ENCODE measurements at places on chromosomes 7 and 10.

- peak; percentile 43 for DNase-seq
Observed at GRCh38 chr10:3192856-3193635, 20.5 kb upstream of the PITRM1 start.

- no peak for DNase-seq
Observed at GRCh38 chr7:134451656-134452055, 7.2 kb downstream of the AKR1B1 start.

GRCh38 chr10:108545921-108546320 lies 1377.4 kb downstream of the XPNPEP1 start:
- DNase-seq: no peak

GRCh38 chr7:20744954-20745446 lies 41.7 kb downstream of the SP8 start:
- DNase-seq: peak; percentile 28

DNA sequence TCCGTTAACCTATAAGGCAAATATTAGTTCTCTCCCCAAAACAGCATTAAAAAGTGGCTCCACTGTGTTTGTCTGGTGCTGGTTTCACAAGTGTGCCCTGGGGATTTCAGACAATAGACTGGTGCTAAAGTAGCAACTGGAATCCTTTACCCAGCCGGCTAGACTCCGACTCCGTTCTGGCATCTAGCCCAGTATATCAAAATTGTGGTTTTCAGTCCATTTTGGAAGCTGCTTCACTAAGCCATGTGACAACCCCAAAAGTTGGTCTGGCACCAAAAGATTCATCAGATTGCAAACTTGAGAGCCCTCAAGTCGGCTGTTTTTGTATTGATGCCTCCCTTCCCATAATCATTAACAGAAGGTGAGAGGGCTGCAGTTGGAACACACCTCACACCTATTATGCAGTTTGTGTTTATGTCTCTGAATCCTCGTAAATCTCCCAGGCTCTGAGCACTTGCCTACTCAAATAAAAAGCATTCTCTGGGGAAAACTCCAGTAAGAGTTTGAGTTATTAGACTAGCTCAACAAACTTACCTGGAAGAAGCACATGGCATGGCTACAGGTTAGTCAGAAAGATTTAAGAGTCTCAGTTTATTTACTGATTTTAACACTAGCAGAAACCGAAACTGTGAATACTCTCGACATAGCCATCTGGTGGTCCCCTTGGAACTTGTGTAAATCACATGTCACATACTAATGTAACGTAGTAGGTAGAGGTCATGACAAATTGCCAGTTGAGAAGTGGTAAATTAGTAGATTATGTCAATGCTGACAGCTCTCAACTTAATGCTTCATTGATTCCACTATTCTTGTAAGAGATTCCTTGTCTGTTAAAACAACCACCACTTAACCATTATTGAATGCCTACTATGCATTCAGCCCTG lies 14.8 kb upstream of the WNT16 start:
- DNase-seq: peak; percentile 95

DNA sequence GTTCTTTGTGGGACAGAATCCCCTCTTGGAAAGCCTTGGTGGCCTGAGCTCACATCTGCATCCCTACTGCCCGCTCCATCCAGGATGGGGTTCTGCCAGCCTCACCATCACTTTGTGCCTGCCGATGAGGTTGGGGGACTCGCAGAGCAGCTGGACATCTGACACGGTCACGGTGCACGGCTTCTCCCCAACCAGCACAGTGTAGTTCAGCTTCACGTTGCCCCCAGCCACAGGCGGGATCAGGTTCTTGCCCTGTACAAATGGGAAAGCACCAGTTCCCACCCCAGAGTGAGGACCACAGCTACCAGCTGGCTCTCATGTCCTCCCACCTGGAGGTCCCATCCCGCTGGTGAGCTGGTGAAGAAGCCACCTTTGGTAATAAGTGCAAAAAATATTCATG lies 395.8 kb downstream of the PLXNA4 start:
- DNase-seq: no peak

DNA sequence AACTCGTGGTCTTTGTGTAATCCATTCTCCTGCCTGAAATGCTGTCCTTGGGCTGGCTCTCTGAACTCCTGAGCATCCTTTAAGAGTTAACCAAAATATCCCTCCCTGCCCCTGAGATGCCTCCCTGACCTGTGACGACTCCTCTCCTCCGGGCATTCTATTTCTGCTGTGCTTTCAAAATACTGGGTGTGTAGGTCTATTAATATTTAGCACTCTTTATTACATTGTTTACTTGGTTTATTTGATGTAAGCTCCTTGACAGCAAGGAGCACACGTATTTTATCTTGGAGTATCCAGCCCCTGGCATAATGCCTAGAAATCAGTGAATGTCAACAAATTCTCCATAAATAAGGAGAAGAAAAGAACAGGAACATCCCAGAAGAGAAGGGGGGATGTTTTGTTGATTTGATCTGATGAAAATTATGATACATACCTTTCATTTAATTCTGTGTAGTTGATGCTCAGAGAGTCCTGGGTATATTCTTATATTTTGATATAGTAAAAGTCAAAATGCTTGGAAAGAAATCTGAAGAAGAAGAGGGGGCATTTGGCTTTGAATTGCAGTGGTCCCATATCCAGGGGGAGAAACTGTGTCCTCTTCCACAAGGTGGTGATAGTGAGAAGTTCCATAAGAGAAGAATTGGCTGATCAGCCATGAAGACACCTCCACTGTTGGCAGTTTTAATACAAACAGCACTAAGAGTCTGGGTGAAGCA lies 107.7 kb upstream of the MPP7 start:
- no peak for DNase-seq

DNA sequence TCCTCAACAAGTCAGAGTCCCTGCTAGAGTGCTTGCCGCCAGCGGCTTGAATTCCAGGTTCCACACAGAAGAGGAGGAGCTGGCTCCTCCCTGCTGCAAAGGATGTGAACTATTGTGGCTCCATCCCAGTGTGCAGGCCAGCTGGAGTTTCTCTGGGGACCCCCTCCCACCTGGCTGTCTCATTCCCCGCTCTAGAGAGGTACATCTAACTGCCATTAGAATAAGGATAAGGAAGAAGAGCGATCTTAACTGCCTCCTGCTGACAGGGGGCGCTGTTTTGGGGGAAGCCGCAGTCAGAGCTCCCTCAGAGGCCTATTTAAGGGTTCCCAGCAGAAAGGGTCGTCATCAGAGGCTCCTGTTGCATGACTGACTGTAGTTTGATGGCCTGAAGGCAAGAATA lies 40.8 kb upstream of the HECW1 start:
- DNase-seq: no peak

GRCh38 chr7:129240119-129240820 lies 15.4 kb downstream of the AHCYL2 start:
- no peak for DNase-seq

DNA sequence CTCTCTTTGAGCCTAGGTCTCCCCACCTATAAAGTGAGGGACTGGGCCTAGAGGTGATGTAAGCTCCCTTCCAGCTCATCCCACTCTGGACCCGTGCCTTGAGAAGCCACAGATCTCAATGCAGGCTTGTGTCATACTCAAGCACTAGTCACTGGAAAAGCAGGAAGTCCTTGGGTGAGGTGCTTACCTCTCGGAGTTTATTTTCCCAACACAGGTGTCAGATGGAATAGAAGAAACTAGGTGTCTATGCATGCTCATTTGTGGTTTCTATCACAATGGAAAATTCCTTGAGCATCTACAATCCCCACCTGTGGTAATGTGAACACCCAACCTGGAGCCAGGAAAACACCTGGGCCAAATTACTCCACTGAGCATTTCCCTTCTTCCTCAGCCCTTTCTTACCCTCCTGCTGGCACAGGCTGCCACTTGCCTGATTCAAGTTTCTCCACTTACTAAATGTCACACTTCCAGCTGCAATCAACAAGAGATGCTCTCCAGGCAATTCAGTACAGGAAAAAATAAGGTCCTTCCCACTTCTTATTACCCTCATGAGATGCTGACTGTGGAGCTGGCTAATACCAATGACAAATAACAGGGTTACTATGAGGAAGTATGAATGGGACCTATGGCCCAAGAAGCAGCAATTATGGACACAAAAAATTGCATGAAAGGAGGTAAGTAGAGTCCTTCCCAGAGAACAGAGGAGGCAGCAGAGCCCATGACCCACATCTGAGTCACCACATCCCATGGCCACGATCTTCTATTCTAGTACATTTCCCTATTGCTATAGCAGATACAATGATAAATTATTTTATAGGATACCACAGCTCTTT lies 13.1 kb downstream of the LSM5 start:
- peak; percentile 46 for DNase-seq

DNA sequence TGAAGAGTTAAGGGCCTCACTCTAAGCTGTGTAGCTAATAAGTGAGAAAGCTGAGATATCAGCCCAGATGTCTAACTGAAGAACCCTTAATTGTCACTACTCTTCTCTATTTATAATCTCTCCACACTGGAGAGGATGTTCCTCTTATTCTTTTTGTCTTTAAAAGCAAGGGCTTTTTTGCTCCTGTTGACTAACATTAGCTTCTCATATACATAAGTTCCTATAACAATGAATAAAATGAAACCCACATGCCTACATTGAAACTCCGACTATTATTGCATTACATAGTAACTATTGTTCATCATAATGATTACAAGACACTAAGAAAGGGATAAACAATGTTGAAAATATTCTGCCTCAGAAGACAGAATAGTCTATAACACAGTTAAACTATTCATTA lies 67.1 kb downstream of the GNAT3 start:
- DNase-seq: no peak

- DNase-seq: no peak
Observed at GRCh38 chr7:42083284-42083683, 153.7 kb downstream of the GLI3 start.

DNA sequence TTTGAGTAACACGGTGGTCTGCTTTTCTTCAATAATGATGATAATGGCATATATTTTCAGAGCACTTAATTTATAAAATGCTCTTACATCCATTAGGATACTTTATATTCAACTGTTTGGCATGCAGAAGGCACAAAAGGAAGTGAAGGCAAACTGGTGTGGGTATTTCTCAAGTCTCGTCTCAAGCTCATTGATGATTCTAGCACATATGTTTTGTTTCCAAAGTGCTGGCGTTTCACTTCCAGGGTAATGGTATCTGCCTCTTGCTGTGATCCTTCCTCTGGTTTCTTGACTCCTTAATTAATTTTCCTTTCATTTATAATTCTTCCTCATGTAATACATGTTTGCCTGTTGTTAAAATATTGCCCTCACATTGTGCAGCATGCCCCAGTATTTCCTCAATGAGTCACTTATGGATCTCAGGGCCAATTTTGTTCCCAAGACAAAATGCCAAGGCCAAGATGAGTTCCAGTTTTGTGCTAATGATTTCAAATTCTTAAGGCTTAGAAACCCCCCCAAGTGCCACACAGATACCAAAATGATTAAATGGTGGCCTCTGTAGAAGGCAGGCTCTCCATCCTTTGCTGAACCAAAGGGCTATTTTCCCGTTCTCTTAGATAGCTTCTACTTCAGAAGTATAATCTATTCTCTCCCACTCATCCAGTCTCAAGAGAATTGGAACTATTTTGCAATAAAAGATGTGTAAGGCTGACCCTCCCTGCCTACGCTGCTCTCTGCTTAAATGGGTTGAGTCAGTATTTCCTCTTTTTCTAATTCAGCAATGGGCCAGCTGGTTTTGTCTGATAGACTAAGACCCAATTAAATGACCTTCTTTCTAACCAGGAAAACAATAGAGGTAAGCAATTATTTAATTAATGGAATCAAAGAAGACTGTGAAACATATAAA lies 171.2 kb downstream of the ZNF365 start:
- DNase-seq: no peak

DNA sequence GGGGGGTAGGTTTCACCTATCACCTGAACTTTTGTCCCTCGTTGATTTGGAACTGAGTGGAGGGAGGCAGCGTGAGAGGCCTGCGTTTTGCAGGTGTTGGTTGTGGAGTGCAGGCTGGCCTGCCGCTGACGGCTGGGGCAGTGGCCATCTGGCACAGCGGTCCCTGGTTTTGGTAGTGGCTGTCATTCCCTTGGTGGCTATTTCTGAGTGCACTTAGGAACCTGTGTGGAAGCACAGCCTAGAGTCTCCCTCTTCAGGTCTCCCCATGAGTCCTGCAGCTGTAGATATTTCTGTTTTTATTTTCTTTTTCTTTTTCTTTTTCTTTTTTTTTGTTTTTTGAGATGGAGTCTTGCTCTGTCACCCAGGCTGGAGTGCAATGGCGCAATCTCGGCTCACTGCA lies 129.2 kb downstream of the CUL2 start:
- DNase-seq: no peak

GRCh38 chr10:123154711-123155505 lies 706 bp downstream of the BUB3 start:
- DNase-seq: peak; percentile 33

DNA sequence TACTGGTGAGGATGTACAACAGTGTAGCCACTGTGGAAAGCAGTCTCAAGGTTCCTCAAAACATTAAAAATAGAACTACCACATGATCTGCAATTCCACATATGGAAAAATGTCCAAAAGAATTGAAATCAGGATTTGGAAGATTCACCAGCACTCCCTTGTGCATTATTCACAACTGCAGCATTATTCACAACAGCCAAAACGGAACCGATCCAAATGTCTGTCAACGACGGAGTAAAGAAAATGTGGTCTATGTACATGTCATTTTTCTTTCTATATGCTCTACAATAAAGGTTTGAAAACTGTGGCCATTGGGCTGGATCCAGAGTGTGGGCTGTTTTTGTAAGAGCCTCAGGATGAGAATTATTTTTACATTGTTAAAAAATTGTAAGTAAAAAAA lies 1206.1 kb upstream of the CELF2 start:
- DNase-seq: no peak

DNA sequence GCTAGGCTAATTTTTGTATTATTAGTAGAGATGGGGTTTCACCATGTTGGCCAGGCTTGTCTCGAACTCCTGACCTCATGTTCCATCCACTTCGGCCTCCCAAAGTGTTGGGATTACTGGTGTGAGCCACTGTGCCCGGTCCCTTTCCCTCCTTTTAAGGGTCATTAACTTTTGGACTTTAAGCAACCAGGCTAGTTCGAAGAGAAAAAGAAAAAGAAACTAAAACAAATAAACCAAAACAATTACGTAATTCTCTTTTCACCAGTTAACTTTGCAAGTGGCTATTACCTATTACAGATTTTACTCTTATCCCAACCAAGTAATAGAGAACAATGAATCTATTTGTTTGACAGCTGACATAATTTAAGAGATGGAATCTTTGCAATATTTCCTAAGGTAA lies 72.8 kb upstream of the SEMA3C start:
- DNase-seq: no peak

DNA sequence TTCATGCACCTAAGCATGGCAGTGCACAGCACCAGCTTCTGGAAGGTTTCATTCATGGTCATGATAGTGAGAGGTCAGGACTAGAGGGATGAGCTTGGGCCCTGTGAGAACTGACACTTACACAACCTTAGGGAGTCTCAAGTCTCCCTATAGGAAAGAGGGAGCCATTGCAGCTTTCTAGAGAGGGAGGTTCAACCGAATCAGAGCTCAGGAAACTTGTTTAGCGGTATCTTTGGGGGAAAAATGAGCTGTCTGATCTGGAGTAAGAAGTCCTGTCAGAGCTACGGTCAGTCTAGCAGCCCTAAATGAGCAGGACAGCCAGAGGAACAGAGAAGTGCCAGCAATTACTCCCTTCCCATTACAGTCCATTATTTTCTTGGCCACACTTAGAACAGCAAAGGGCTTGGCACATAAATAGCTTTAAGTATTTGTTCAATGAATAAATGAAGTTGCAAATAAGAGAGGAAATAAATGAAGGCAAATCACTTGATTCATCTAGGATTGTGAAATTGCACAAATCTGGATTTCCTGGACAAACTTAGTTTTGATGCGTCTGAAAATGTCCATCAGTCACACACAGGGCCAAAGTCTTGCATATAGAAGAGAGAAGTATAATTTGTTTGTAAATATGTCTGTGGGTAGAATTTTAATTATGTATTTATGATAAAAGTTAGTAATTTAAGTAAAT lies 262.0 kb downstream of the GLI3 start:
- no peak for DNase-seq

All from NCI-H2171 treated with DMSO at 0.1 percent for 48 hours (cell line).